ENCODE measurements at places on chromosomes 5 and 9.

GRCh38 chr9:87441251-87441650, 56.4 kb upstream of the DAPK1 start:
- no peak for DNase-seq

DNA sequence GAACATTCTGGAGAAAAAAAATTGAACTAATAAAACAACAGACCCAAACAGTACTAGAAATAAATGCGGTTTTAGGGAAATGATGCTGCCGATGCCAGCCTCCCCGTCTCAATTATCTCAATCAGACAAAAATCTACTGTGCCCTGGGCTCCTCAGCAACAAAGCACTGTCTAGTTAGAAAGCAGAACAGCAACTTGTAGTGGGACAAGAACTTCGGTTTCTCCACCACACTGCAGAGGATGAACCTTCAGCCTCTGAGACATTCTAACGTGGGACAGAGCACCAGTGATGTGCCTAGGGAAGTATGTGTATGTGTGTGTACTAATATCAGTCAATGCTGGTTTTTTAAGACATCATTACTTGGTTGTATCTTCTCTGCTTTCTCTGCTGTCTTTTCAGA, 11.1 kb upstream of the CAST start:
- no peak for DNase-seq

DNA sequence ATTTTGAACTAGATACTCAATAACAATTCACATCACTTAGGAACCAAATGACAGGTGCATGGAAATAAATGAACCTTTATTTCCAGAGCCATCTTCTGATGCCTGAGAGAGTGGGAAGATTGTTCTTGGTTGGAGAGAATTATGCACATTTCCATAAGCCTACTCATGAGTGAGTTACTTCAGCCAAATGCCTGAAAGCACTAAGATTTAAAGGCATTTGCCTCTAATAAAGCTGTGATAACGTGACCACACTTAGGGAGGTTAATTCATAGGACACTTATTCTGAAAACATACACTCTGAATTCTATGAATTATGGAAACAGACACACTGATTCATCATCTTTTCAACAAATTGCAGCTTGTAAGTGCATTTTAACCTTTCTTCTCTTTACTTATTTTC, 40.0 kb downstream of the KCTD16 start:
- no peak for DNase-seq

- DNase-seq = no peak
Observed at GRCh38 chr5:136642976-136643375, 277.6 kb upstream of the TRPC7 start.

DNA sequence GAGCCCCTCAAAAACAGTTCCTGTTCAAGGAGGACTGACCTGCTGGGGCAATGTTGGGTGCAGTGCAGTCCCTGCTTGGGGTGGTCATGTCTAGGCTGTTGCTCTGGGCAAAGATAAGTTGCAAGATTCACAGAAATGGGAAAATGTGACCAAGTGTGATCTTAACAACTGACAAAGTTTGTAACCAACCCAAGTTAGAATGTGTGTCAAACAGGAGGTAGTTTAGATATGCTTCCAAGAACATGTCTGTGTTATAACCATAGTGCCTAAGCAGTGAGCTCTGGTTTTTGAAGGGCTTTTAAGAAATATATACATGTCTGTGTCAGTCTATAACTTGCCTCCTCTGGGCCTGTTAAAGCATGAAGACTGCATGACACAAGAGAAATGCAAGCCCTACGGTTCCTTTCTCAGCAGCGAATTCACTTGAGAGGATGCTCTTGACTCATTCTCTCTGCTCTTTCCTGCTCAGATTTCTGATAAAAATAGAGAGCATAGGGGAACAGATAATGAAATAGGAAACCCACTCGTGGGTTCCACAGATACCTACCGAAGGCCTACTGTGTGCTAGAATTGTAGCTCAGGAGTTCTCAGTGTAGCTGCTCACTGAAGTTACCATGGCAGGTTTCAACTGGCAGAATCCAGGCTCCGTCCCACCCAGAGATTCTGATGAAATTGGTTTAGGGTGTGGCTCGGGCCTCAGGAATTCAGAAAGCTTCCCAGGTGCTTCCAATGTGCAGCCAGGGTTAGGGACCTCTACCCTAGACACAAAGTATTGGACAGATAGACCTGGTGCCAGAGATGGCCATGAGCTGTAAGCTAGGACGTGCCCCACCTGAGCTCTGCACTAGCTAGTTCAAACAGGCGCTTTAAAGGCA, 52.4 kb downstream of the ARHGEF37 start:
- DNase-seq = no peak
